ENCODE measurements at places on chromosomes 4 and X. TPM values are rescaled to one million over a fixed set of nuclear protein-coding genes. Genes with fewer than 3 reads are reported as not detected.

Gene GLUD2
- total RNA-seq: 1.8 TPM

Gene MAGEB1
- not detected for total RNA-seq

Gene RPS6KA6
- 3.3 TPM for total RNA-seq

Gene C4orf50
- total RNA-seq: not detected

Gene CENPVL1
- not detected for total RNA-seq

Gene PRR32
- not detected for total RNA-seq

Gene PSAPL1
- total RNA-seq: not detected

Gene P2RY4
- under 0.01 TPM for total RNA-seq

Gene EXOC1L
- not detected for total RNA-seq

Gene BCLAF3
- total RNA-seq: 6.9 TPM

Gene IL3RA
- total RNA-seq: not detected

Gene TRPC5OS
- not detected for total RNA-seq

Gene KIF4A
- total RNA-seq: 5.6 TPM

Gene SMIM43
- 0.83 TPM for total RNA-seq

Gene DMP1
- not detected for total RNA-seq

Gene PPP2R2C
- total RNA-seq: under 0.01 TPM

Gene TBX22
- total RNA-seq: not detected

Gene ZGRF1
- total RNA-seq: 6.2 TPM

Gene MTCP1
- total RNA-seq: 16.0 TPM

Gene NEUROG2
- not detected for total RNA-seq

Gene PAGE4
- not detected for total RNA-seq

Gene PPP1R2C
- not detected for total RNA-seq

Gene PPARGC1A
- total RNA-seq: 4.4 TPM

Gene PAGE1
- not detected for total RNA-seq

Gene FRG2
- total RNA-seq: not detected

Gene USP27X
- 3.0 TPM for total RNA-seq

Gene NRK
- total RNA-seq: 0.77 TPM

Gene EFNB1
- total RNA-seq: 43.4 TPM

Gene DAPP1
- total RNA-seq: not detected

Gene C4orf51
- not detected for total RNA-seq

Gene MEPE
- total RNA-seq: not detected

Gene ARHGAP24
- 40.5 TPM for total RNA-seq

Gene TRPC3
- total RNA-seq: 1.0 TPM

Gene P2RY10
- not detected for total RNA-seq

Gene CPZ
- 20.8 TPM for total RNA-seq

Gene RIPPLY1
- total RNA-seq: not detected

Gene WNK3
- total RNA-seq: 0.51 TPM

Gene TLR7
- not detected for total RNA-seq

Gene SLC6A14
- not detected for total RNA-seq

Gene CD40LG
- total RNA-seq: not detected

Gene DDX53
- total RNA-seq: not detected

Gene OTC
- not detected for total RNA-seq

Gene SLC39A8
- total RNA-seq: 4.5 TPM

Gene PF4V1
- not detected for total RNA-seq

Gene DIPK2B
- total RNA-seq: not detected

Gene CSAG3
- total RNA-seq: not detected

Gene TRAM1L1
- total RNA-seq: 5.0 TPM

Gene BRS3
- total RNA-seq: not detected

Gene CSAG2
- total RNA-seq: not detected

Gene HTRA3
- total RNA-seq: 2.6 TPM

Gene ANKRD50
- total RNA-seq: 21.3 TPM

Gene GPR34
- not detected for total RNA-seq

Gene SPON2
- total RNA-seq: 367 TPM

Gene SUPT20HL2
- not detected for total RNA-seq

Gene PDS5A
- total RNA-seq: 57.5 TPM

Gene TLR3
- 8.1 TPM for total RNA-seq

Gene LIN54
- total RNA-seq: 15.2 TPM
